ENCODE measurements at places on chromosomes 11 and 22.

DNA sequence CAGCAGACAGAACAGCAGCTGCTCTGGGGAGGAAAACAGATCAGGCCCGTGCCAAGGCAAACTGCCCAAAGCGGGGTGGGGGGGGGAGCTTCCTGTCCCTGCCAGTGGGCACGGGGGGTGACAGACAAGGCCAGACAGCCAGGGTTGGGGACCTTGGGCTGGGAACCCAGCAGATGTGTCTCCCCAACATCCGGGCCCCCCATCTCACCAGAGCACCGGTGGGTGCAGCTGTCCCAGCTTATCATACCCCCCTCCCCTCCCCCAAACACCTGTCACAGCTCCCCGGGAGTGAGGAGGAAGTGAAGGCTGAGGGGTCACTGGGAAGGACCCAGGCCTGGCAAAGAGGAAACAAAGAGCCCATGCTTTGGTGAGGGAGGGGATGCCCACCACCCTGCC, 1.3 kb downstream of the PPP1R14B start:
- DNase-seq = no peak

DNA sequence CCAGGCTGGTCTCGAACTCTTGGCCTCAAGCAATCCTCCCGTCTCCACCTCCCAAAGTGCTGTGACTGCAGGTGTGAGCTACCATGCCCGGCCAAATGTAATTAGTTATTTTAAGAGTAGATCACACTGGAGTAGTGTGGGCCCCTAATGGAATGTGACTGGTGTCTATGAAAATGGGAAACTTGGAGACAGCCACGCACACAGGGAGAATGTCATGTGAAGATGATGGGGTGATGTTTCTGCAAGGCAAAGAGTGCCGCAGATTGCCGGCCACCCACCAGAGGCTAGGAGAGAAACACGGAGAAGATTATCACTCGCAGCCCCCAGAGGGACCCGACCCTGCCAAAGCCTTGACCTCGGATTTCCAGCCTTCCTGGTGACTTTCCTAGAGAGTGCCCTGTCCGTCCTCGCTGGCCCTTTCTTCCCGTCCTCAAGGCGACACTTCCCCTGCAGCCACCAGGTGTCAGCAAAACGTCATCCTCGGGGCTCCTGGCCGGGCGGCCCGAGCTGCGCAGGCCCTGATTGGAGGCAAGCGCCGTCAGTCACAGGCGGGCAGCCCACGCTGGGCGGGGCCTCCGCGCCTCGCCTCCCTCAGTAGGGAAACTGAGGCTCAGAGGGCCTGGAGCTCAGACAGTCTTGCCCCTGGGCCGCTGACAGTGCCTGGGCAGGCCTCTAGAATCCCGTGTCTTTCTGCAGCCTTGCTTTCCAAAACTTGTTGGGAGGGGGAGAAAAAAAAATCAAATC, 16.3 kb downstream of the CRYBB2 start:
- DNase-seq = peak; percentile 15

- no peak for DNase-seq
These were observed 140.7 kb upstream of the CTSC start for GRCh38 chr11:88478136-88478815.

DNA sequence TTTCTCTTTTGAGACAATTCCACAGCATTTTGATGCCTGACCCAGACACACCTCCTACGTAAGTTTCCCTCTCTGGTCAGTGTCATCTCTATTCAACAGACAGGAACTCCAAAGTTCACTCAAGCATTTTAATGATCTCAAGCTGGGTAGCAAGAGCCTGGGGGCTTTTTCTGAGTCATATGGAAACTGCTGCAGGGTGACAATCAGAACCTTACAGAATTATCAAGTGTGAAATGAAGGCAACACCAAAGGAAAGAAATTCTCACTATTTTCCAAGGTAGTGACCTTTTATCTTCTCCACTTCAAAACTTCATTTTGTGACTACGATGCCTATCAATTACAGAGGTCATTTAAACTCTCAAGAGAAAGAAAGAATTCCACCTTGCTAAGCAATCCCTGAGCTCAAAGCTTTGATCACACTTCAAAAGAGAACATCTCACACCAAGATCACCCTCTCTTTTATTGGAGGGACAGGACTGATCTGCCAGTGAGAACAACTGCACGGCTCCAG, 229.0 kb upstream of the ZC3H12C start:
- DNase-seq = no peak

- no peak for DNase-seq
These were observed 10.4 kb downstream of the MMP27 start for GRCh38 chr11:102695201-102695600.

GRCh38 chr22:46263216-46263590, at the start of gene PKDREJ:
TSS of gene PKDREJ (minus strand) at chr22:46263343. CDS start at chr22:46263322, 21 bp downstream.
- DNase-seq = no peak

- DNase-seq = no peak
These were observed 170.1 kb downstream of the GRIK4 start for GRCh38 chr11:120681434-120682331.
